NCI-H2029 (cell line): ENCODE measurements at places on chromosomes 13 and 19.

- no peak for DNase-seq
Measured at GRCh38 chr13:110201114-110201513, 105.8 kb downstream of the COL4A1 start.

DNA sequence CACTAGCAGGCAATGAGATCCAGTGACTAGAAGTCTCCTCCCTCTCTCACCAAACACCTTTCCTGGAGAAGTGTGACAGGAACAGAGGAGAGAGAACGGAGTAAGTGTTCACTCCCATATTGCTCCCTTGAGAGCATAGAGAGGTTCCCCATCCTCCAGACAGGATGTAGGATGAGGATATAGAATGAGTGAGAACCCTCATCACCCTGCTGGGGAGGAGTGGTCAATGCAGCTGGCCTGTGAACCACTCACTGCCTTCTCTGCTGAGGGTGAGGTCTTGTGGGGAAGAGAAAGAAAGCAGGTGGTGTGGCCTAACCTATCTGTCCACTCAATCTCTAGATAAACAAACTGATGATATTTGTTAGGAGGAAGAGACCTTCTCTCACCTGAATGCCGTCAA lies 386.6 kb downstream of the PCDH20 start:
- no peak for DNase-seq

- DNase-seq = no peak
Measured at GRCh38 chr19:7676376-7676775, 514 bp upstream of the MCEMP1 start.

DNA sequence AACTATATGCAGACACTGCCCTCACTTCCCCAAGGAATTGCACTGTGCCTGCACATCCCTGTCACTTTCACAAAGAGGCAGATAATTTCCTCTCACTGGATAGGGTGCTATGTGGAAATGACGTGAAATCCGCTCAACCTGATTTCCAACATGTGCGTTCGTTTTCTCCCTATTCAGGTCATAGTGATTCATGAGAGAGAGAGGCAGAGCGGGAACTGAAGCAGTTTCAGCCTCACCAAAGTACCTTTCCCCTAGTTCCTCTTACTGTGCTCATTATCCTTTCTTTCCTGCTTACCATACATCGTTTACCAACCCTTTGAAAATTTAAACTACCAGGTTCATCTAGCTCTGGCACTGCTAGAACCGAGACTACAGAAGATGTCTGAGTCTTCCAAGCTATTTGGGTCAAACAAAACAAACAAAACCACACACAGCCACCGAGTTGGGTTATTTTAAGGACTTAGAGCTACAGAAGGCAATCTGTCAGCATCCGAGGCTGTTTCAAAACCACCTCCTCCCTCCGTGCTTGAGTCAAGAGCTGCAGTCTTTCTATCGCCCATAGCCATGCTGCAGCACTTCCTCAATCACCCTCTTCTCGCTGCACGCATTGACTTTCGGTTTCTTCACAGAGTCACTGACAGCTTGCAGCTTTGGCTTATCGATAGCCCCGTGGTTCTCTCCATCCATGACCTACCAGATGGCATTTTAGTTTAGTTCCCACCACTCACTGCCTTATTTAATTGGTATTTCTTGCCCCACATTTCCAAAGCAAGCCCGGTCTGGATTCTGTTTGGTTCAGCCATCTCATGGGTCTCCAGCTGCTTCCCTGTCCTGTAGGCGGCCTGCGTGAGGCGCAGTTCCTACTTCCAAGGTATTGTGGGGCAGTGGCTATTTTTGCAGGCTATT lies 1395.8 kb downstream of the EFNB2 start:
- peak; percentile 2 for DNase-seq

DNA sequence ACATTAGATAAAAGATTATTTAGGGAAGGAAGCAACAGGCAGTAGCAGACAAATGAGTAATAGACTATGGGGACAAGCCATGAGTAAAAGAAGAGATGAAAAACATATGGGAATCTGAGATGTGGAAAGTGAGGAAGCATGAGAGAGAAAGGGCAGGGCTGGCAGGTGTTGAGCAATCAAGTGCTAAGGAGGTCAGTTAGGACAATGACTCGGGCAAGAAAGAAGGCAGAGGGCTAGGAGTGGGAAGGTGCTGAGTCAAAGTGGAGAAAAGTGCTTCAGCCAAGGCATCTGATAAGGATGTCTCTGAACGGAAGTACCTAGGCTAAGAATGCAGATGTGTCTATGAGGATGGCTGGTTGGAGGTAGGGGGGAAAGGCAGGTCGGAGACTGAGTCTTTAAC lies 291.9 kb upstream of the HTR2A start:
- no peak for DNase-seq

- DNase-seq = no peak
Measured at GRCh38 chr13:48938308-48938943, 37.3 kb upstream of the FNDC3A start.

DNA sequence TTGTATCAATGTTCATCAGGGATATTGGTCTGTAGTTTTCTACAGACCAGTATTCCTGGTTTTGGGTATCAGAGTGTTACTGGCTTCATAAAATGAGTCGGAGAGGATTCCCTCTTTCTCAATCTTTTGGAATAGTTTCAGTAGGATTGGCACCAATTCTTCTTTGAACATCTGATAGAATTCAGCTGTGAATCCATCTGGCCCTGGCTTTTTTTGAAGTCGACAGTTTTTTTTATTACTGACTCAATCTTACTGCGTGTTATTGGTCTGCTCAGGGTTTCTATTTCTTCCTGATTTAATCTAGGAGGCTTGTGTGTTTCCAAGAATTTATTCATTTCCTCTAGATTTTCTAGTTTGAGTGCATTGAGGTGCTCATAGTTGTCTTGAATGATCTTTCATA lies 11.4 kb downstream of the TEX26 start:
- no peak for DNase-seq

GRCh38 chr19:2703691-2704216 lies 1.3 kb upstream of the GNG7 start:
- no peak for DNase-seq

DNA sequence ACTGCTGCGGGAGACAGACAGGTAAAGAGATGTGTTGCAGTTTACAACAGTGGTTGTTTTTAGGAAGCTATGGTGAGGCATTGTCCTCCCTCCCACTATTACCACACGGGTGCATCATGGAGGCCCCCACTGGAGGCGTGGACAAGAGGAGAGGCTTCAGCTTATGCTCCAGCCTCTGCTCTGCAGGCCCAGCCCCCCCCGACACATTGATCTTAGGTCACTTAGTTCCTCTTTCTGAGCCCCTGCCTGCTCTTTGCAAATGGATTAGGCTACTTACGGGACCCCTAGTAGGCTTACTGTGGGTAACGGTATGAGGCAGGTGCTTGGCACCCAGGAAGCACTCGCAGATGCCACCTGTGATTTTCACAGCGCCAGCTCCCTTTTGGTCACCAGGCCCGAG lies 123.9 kb downstream of the SLC7A1 start:
- no peak for DNase-seq

GRCh38 chr13:100790405-100790804 lies 115.8 kb upstream of the TMTC4 start:
- no peak for DNase-seq

DNA sequence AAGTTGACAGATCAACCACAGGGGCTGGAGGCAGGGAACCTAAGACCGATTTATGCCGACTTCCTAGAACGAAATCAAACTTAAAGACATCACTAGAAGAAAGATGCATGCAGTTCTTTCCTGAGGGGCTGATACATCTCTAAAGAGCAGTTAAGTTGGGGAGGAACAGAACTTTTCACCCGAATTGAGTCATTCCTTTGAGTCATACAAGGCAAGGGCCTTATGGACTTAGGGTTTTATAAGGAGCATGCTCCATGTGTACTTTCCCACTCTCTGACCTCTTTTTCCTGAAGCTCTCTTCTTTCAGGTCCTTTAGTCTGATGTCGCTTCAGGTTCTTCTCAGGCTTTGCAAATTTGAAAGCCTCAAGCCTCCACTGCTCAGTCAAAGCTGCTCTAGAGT lies 7.9 kb upstream of the FBXL3 start:
- DNase-seq = no peak

DNA sequence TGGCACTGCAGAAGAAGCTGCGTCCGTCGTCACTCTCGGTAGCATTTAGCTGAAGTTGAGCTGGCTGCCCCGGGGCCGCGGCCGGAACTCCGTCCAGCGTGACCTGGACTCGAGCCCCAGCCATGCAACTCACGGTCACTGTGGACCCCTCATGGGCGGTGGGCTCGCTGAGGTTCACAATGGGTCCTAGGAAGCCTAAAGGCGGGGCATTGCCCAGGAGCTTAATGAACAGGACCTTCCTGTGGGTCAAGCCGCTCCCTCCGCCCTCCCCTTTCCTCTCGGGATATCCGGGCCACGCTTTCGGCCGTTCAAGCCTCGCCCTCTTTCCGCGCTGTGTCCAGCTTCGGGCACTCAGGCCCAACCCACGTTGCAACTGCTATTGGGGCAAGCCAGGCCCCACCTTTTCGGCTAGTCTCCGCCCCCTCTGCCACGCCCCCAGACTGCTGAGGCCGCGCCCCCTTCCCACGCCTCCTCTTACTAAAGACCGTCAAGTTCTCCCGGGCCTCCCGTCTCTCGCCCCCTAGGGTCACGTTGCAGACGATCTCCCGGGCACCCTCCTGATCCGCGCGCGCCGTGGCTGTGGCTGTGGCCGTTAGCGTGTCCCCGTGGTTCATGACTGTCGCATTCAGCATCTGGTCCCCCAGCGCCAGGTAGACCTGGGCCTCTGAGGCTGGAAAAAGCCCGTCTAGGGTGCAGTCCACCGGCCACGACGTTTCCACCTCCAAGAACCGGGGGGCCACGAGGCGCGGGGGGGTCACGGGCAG lies 1.4 kb upstream of the RAVER1 start:
- peak; percentile 65 for DNase-seq

DNA sequence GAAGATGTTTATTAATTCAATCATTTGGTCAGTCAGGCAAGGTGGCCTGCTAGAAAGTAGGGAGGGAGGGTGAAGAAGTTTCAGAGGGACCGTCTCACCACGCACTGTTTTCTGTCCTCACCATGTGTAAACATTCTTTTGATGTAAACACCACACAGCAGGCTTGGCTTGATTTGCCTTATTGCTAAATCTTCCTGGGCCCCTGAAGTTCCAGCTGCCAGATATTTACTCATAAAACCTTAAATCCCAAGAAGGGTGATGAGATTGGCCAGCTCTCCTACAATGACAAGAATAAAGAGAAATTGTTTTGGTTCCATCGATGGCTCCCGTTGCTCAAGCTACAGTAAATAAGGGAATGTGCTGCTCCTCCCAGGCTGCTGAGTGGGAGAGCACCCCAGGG lies 198.2 kb upstream of the TMTC4 start:
- DNase-seq = no peak

- DNase-seq = no peak
Measured at GRCh38 chr13:101384929-101385328, 31.4 kb downstream of the NALCN start.

DNA sequence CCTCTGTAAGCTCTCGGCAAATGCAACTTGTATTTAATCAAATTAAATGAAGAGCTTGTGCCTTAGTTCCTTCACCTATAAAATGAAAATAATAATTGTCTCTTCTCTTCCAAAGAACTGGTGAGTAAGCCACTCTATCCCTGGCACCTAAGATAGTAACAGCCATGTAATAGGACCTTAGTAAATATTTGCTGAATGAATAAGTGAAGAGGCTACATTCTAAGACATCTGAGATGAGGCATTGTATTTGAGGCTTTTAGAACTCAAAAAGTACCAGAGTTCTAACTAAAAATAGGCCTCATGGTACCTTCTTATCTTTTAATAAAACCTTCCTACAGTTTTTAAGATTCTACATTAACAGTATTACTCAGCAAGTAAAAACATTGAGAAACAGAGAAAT lies 17.3 kb upstream of the DCLK1 start:
- DNase-seq = no peak

DNA sequence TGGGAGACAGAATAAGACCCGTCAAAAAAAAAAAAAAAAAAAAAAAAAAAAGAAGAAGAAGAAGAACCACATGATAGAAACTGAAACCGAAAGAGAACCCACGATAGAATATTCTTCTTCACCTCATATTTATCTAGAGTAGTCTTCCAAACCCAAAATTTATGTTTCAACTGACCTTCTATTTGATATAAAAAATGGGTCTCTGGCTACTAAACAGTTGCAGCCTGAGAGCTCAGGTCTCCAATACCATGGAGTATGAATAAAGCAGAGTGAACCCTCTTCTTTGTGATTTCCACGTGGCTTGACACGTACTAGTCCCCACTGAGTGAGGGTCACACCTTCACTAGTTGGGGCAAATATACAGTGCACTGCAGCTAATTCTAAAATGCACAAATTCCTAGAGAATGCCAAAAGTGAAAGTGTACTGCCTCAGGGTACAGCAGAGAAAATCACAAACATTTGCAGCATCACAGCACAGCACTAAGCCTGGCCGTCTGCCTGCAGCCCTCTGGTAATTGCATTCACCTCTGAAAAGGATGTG lies 30.8 kb upstream of the RFC3 start:
- no peak for DNase-seq

DNA sequence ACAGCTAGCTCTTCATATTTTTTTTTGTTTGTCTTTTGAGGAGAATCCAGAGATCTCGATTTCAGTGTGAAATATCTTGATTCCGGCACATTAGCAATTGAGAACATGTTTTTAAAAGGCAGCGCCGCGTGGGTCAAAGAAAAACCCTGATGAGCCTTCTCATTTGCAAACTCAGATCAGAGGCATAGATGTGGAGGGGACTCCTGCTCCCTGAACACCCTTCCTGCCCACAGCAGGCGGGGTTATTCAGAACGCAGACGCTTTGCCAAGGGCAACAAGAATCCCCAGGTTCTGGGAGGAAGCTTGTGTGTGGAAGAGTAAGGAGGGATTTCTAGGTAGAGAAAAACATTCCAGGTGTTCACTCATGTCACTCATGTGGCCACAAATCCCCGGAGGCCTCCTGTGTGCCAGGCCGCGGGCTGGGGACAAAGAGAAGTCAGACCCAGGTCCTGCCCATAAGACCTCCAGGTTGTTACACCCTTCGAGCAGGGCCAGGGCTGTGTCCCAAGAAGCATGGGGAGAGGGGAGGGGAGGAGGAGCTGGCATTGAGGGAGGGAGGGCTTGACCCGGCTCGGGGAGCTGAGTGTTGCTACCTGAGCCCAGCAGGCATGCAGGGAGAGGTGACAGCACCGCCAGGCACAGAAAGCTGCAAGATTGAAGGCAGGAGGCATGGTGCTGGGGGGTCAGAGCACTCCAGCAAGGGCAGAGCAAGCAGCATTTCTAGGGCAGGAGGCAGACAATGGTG lies 15.9 kb upstream of the IGLON5 start:
- no peak for DNase-seq

DNA sequence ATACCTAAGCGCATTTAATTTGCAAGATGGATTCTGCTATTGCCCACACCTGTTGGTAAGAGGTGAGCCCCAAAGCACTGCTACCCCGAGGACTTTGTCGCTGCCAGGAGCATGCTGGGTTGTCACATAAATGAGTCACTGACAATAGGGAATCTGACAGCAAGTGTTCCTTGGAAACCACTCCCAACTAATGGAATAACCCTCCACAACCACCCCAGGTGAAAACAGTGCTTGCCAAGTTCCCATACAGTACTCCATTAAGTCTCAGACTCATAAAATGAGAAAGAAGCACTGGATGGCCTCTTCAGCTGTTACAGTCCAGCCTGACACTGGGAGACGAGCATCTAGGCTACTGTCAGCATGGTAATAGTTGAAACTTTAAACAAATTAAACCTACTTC lies 108.6 kb downstream of the EFNB2 start:
- DNase-seq = no peak

GRCh38 chr19:1768248-1768647 lies 14.9 kb downstream of the ONECUT3 start:
- no peak for DNase-seq
